MG63 (cell line): ENCODE measurements at places on chromosomes 11 and 22.
A peak's percentile ranks its signal among the peaks of the same experiment; 100 is the strongest.

GRCh38 chr11:61273178-61274078, 21.7 kb downstream of the VWCE start:
- no peak for DNase-seq

DNA sequence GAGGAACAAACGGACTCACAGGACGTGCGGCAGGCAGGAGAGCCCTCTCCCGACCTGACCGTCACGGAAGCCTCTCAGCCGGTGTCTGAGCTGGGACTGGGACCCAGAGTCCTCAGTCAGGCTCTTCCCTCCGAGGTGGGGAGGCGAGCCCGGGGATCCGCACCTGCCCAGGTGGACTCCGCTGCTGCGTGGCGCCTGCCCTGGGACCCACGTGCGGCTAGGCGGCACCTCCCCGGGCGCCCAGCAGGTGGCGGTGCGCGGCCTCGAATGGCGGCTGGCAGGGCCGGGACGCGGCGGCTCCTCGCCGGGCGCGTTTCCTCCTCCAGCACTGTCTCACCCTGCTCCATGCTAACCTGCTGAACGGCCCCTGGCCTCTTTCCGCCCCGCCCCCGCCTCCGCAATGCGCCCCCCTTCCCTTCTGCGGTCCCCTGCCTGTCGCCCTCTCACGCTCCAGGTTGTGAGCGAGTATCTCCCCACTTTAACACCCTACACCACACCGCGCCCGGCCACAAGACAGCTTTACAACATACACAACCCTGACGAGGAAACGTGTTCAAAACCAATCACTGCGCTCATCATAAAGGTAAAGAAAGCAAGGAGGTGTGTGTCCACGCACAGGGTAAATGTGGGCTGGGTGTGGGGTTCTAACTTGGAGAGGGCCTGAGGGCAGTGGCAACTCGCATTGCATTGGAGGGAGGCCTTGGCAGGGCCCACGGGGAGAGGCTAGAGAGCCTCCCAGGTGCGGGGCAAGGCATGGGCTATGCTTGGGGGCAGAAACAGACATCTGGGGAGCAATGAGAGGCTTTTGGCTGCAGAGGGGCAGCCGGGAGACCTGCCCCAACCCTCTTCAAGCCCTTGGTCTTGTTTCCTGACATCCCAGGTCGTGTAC, 25.9 kb upstream of the ATXN10 start:
- DNase-seq: peak; percentile 68

DNA sequence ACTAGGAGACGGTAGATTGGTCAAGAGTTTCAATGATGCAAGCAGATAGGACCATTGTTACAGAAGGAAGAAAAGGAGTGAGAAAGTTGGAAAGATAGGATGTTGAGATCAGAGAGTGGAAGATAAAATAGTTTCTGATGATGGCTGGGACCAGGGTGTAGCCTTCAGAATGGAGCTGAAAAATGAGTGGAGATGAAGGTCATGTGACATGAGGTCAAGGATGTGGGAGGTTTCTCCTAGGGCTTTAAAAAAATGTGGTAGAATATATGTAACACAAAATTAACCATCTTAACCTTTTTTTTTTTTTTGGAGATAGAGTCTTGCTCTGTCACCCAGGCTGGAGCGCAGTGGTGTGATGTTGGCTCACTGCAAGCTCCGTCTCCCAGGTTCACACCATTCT, 18.3 kb upstream of the PEX26 start:
- no peak for DNase-seq

- DNase-seq: no peak
These were observed 78.6 kb upstream of the B3GNT6 start for GRCh38 chr11:76955459-76956114.

DNA sequence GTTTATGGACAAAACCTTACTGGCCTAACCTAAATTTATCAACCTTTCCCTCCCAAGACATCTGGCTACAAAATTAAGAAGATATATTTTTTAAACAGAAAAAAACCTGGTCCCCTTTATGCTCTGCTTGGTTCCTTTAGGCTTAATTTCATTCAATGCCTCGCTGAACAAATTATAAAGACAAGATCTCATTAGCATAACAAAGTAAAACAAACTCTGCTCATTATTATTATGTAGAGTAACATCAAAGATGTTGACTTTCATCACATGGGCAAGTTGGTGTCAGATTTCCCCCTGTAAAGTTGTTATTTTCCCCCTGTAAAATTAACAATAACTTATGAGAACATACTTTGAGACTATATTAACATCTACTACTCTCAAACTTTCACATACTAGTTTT, 11.0 kb downstream of the RRAS2 start:
- DNase-seq: no peak

- DNase-seq: no peak
These were observed 45.1 kb upstream of the FBXO3 start for GRCh38 chr11:33819278-33820035.

GRCh38 chr11:13762718-13763117, 94.2 kb downstream of the FAR1 start:
- DNase-seq: no peak

DNA sequence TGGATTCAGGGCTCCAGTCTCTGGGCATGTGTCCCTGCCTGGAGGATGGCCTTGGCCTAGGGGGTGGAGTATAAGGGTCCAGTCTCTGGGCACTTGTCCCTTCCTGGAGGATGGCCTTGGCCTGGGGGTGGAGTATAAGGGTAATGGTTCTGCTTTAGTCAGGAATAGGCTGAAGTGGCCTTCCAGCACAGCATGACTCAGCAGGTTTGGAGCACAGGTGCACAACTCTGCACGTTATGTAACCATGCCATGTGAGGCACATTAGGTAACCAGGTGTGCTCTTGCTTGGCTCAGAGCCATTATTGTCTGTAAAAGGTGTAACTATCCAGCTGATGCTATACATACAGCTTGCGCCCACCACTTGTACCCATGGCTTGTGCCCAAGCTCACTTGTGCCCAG, 48.4 kb upstream of the POLD3 start:
- no peak for DNase-seq

GRCh38 chr11:63884196-63884932, 32.6 kb downstream of the RCOR2 start:
- no peak for DNase-seq
